Stimulated activated CD8-positive, alpha-beta memory T cell treated with anti-CD3 and anti-CD28 coated beads, Interleukin-4, amount 100 ng/mL, for 4 hours (primary cell): ENCODE measurements at places on chromosomes 4 and X.

GRCh38 chr4:179163147-179163546, 1720.9 kb upstream of the AGA start:
- DNase-seq, result no peak

GRCh38 chr4:80646061-80646460, 310.5 kb downstream of the CFAP299 start:
- DNase-seq, result no peak

DNA sequence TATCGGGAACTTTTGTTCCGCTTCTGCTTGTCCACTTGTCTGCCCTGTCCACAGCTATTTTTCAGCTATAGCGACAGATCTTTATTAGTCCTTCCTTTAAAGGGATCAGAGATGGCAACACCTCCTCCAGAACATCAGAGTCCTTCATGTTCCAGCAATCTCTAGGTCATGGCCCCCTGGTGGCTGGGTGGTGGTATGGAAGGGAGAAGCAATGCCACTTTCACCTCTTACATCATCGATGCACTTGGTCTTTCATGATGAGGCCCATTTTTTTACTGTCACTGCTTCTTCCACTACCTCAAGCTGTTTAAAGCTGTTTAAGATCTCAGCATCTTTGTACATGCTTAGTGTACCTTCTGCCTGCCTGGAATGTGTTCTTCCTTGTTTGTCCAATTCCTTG, 106.7 kb downstream of the ARHGAP6 start:
- DNase-seq, result no peak

DNA sequence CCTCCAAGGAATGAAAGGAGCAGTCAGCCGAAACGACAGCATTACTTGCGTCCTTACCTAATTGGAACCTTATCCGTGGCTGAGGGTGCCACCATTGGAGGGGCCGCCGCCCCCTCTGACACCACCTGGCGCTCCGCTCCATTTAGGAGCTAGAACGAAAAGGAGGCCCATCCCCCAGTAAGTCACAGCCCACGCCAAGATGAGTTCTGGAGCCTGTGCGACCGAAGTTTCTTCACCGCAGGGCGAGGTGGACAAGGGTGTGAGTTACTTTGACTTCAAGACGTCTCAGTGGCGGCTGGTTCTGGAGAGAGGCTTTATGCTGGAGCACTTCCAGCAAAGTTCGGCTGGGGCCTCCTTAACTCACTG, 729 bp upstream of the IRF2 start:
- peak; percentile 38 for DNase-seq

DNA sequence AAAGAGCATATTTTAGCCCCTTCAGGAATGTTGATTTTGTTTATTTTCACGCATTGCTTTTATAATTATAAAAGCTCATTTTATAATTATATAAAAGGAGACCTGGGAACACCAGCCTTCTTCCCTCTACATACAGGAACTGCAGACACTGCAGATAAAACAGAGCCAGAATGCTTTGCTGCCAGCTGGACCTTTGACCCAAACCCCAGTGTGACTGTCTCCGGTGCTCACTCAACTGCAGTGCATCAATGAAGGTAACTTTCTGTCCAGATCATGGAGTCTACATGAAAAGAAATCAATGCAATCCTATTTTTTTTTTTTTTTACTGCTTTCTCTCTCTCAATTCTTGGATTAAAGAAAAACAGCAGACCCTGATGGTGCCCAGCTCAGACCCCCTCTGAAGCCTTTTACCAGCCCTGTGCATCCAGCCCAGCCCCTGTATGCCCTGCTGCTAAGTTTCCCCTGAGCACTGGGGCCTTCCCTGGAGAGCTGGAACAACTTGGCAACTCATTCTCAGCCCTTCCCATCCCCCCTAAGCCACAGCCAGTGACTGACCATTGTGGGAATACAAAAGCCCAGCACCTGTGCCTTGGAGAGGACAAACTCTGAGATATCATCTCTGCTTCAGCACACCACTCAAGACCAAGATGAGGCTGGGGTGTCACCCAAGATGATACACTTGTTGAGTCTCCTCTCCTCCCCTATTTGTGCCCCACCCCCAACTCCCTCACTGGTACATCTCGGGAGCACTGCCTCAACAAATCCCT, 182.1 kb downstream of the EVC2 start:
- no peak for DNase-seq

DNA sequence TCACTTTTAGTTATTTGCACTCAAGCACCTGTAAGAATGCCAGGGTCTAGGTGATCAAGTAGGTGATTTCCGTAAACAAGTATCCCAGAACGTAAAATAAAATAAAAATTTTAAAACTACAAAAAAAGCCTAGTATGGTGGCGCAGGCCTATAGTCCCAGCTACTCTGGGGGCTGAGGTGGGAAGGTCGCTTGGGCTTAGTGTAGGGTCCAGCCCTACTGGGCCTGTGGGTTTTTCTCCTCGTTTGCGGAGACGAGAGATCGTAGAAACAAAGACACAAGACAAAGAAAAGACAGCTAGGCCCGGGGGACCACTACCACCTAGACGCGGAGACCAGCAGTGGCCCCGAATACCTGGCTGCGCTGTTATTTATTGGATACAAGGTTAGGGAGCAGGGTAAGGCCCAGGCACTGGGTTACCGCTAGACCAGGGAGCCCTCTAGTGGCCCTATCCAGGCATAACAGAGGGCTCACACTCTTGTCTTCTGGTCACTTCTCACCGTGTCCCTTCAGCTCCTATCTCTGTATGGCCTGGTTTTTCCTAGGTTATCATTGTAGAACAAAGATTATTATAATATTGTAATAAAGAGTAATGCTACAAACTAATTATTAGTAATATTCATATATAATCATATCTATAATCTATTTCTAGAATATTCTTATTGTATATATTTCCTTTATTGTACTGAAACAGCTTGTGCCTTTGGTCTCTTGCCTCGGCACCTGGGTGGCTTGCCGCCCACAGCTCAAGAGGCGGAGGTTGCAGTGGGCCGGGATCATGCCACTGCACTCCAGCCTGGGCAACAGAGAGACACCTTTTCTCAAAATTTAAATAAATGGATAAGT, 38.4 kb downstream of the SAGE1 start:
- DNase-seq, result no peak

GRCh38 chrX:68146054-68146453, 287.2 kb downstream of the OPHN1 start:
- DNase-seq, result no peak

DNA sequence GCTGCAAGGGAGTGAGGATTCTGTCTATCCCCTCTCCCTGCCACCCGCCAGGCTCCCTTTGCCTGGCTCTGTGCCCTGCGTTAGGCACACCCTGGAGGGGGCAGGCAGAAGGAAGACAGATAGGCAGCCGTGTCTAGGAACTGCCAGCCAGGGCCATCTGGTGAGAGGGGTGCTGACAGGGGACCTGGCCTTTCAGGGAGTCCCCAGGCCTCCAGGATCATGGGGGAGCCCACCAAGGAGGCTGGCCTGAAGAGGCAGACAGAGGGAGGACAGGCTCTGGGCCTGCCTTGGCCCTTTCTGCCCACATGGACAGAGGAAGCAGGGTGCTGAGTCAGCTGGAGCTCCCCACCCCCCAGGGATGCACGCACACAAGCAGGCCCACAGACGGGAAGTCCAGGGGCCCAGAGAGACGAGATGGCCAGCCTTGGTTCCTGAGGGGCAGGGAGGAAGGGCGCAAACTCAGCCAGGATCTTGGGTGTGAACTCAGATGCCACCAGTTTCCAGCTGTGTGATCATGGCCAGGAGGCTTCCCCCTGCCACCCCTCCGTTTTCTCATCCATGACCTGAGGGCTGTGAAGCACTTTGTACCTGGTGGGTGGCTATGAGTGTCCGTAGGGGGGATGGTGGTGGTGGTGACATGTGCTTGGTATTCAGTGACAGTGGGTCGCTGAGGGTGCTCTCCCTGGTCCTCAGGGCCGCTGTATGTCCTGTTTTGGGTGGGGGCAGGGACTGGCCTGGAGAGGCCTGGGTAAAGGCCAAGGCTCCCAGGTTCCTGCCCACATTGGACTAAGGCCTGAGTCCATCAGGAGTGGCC, 1.8 kb downstream of the SH3BP2 start:
- DNase-seq, result no peak

DNA sequence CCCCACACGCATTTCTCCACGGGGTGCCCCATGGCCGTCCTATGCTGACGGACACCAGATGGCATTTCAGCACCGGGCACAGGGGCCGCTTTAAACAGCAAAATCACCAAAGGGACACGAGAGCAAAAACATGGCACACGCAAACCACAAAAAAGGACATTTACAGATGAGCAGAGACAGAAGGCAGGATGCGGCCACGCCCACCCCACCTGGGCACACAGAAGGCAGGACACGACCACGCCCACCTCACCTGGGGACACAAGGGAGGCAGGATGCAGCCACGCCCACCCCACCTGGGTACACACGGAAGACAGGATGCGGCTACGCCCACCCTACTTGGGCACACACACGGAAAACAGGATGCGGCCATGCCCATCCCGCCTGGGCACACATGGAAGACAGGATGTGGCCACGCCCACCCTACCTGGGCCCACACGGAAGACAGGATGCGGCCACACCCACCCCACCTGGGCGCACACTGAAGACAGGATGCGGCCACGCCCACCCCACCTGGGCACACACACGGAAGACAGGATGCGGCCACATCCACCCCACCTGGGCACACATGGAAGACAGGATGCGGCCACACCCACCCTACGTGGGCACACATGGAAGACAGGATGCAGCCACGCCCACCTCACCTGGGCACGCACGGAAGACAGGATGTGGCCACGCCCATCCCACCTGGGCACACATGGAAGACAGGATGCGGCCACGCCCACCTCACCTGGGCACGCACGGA, 69.1 kb downstream of the FAM53A start:
- DNase-seq, result no peak

DNA sequence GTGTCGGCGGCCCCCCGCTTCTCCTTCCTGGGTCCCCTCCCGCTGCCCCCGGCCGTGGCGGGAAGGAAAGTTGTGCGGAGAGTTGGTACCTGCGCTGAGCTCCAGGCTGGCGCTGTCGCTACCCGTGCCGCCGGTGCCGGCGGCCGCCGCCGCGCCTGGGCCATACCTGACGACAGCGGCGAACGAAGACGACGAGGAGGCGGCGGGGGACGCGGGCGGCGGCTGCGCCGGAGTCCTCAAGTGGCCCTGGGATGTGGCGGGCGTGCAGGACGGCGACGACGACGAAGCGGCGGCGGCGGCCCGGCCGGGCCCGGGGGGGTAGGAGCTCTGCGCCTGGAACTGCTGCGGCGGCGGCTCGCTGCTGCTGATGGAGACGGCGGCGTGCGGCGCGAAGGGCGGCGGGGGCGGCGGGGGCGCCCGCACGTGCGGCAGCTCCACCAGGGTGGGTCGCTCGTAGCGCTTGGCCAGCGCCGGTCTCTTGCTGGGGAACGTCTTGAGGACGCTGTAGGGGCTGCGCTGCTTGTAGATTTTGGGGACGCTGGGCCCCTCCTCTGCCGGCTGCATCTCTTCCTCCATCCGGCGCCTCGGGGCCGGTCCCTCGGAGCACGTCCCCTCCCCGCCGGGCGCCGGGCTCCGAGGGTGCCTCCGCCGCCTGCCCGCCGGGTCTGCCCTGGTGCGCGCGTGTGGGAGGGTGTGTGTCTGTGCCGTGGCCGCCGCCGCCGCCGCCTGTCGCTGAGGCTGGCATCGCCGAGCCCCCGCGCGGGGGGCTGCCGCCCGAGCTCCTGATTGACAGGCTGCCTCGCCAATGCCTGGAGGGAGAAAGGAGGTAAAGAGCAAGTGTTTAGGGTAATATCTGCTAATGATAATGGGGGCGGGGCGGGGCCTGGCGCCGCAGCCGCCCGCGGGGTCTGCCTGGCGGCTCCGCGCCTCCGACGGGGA, 618 bp downstream of the BEND4 start:
- DNase-seq, result peak; percentile 39

GRCh38 chrX:44873415-44874276, 658 bp downstream of the KDM6A start:
- DNase-seq, result peak; percentile 24

- DNase-seq, result no peak
Observed at GRCh38 chr4:23920716-23921446, 31.0 kb upstream of the PPARGC1A start.
